GM23248 (cell line): ENCODE measurements at places on chromosomes 6 and 20. TPM values are rescaled to one million over a fixed set of nuclear protein-coding genes. Genes with fewer than 3 reads are reported as not detected.
A peak's percentile ranks its signal among the peaks of the same experiment; 100 is the strongest.

- no peak for DNase-seq
Observed at GRCh38 chr6:34195726-34196115, 41.0 kb upstream of the HMGA1 start.

- DNase-seq = no peak
Observed at GRCh38 chr20:63529861-63530787, 7.1 kb downstream of the PTK6 start.

DNA sequence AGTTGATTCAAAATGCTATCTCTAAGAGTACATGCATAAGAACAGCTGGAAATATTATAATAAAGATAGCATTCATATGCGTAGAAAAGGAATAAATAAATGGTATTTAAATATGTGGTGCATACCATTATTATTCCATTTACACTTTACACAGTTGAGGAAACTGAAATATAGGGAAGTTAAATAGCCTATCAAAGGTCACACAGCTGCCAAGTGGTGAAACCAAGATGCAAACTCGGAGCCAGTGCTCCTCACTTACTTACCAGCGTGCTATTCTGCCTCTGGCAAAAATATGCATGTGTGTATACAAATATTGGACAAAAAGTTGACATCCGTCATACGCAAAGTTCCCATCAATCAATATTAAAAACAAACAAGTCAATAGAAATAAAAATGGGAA, 22.3 kb upstream of the ANKEF1 start:
- DNase-seq = no peak

DNA sequence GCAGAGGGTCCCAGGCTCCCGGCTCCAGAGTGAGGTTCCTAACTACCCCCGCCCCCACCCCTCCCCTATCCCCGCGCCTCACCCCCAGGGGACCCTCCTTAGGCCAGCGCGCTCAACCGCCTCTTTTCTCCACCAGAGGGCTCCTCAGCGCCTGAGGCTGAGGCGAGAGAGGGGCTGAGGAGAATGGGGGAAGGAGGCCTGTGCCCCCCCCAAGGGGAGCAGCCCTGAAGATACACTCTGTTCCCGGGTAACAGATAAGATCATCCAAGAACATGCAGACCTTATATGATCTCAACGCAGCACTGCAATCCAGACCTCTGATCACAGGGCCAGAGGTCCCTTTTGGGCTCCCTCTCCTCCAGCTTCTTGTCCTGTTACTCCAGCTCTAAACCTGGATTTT, 43.3 kb upstream of the MRPS10 start:
- DNase-seq = peak; percentile 20

BPIFB2 gene
- not detected in 2 replicates for total RNA-seq

- peak; percentile 52 for DNase-seq
Observed at GRCh38 chr6:15430931-15431405, 185.1 kb downstream of the JARID2 start.
